Skin of body (tissue), 3 donors: ENCODE measurements at places on chromosomes 7 and 10. TPM values are rescaled to one million over a fixed set of nuclear protein-coding genes. Genes with fewer than 3 reads are reported as not detected.

DNA sequence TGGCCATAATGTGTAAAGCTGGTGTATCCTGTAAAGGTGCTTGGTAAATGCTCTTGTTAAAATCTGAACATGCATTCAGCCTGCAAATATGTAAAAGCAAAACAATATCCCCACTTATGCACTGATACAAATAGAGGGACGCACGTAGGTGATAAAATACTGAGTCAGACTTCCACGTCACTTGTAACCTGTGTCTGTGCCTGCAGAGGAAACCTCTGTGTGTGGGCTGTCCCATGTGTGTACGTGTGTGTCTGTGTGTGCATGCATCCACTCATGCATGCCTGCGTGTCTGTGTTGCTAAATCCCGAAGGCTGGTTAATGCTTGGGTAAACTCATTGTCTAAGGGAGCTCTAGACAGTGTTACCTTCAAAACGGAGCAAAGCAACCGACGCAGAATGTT is 68.9 kb downstream of the KLF6 start:
- DNase-seq, result no peak

DNA sequence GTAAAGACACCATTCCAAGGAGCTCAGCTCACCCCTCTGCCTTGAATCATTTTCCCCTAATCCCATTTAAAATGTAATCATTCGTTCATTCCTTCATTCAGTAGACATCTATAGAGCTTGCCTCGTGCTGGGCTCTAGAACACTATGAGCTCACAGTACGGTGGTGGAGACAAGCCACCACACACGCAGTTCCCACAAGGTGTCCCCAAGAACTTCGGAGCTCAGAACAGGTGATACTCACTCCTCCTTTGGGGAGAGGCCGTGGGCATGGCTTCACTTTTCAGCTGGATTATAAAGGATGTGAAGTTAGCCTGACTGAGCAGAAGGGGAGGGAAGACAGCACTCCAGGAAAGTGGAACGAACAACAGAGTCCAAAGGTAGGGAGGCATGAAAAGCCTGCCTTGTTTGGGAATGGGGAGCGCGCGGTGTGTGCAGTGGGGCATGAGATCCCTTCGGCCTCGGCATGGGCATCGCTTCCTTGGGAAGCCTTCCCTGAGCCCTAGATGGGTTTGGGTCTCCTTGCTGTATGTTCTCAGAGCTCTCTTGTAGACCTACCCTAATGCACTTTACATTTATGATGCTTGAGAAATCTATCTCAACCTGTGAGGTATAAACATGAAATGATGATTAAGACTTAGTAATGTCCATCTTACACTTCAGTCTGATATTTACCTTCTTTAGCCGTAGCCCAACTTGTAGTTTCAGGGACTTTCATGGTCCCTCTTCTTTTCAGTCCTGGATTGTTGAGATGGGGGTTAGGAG is 809 bp upstream of the OGA start:
- no peak for DNase-seq

- DNase-seq, result no peak
Measured at GRCh38 chr7:24504040-24504439, 69.2 kb upstream of the PALS2 start.

The WDR86 gene
- total RNA-seq, result 14.0 TPM

The CYP26C1 gene
- total RNA-seq, result not detected

The SPDYE1 gene
- 0.10 TPM for total RNA-seq
